Breast epithelium (tissue), 4 donors: ENCODE measurements at places on chromosomes 5 and 9.

DNA sequence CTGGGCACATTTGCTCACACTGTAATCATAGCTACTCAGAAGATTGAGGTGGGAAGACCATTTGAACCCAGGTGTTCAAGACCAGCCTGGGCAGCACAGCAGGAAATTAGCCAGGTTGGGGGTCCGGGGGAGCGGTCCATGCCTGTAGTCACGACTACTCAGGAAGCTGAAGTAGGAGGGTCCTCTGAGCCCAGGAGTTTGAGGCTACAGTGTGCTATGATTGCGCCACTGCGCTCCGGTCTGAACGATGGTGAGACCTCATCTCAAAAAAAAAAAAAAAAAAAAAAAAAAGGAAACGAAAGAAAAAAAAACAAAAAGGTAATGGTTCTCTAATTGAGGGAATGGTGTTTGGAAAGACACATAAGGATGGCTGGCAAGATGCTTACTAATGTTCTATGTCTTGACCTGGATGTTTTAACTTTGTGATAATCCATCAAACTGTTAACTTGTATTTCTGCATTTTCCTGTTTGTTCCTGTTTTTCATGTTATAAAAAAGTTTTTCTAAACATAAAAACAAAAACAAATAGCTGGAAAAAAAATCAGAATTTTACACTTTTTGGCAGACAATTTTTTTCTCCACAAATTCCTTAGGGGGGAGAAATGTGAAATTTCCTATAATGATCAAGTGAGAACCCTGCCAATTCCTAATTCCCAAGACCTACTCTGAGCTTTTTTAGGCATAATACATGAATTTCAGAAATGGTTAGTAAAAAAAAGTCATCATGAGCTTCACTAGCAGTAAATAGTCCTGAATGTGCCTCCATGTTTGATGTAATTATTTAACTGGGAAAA is 96.9 kb downstream of the DENND1A start:
- no peaks in the 10 kb centered on the region for H3K27me3 ChIP-seq
- no peak overlapping the region for H3K4me3 ChIP-seq
- no peak overlapping the region for H3K27ac ChIP-seq
- H3K36me3 ChIP-seq = no peaks in the 10 kb centered on the region
- no peaks in the 10 kb centered on the region for H3K4me1 ChIP-seq
- DNase-seq = no peak

GRCh38 chr9:10876333-10876732 is 263.5 kb upstream of the PTPRD start:
- H3K4me3 ChIP-seq = no peak overlapping the region
- H3K27me3 ChIP-seq = no peaks in the 10 kb centered on the region
- no peak for DNase-seq
- H3K36me3 ChIP-seq = no peaks in the 10 kb centered on the region

DNA sequence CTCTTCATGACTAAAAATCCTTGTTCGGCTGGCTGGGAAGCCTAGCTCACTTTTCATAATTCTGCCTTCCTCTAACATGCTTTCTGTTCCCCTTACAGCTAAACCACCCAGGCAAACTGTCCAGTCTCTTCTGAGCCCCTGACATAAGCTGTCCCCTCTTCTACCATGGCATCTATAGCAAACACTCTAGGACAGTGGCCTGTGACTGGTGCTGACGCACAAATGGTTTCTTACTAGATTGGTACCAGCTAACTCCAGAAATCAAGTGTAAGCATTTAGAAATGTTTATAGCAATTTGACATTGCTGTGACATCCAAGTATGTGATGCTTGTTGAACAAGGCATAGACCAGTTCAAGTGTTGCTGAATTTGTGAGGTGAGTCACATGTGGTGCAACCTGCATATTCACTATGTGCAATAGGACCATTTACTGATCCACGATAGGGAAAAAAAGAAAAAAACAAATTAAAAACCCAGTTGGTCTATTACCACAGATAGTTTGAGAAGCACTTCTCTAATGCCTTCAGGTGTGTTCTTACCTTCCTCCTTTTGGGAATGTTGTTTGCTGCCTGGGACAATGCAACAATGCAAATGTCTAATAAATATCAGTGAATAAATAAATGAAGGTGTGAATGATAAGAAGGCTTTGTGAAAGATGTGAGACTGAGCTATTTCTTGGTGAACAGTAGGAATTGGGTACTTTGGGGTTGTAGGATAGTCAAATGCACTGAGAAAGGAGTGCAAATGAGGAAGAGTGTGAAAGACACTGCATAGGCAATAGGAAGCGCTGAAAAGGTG is 22.4 kb downstream of the ELOVL7 start:
- H3K4me3 ChIP-seq = no peak overlapping the region
- no peak for DNase-seq
- no peaks in the 10 kb centered on the region for H3K36me3 ChIP-seq
- H3K27ac ChIP-seq = no peak overlapping the region
- no peaks in the 10 kb centered on the region for H3K4me1 ChIP-seq

DNA sequence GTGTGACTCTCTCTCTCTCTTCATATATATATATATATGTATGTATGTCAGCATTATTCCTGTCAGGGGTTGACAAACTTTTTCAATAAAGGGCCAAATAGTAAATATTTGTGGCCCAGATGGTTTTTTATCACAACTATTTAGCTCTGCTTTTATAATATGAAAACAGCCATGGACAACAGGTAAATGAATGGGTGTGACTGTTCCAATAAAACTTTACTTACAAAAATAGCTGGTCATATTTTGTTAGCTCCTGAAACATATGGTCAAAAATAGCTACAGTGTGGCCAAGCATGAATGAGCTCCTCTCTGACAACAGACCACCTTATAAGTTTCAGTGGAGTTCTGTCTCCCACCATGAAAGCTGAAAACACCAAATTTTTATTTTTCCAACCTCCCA is 21.6 kb downstream of the RAPGEF6 start:
- H3K27me3 ChIP-seq = no peaks in the 10 kb centered on the region
- no peak overlapping the region for H3K4me3 ChIP-seq
- no peaks in the 10 kb centered on the region for H3K4me1 ChIP-seq
- H3K36me3 ChIP-seq = no peaks in the 10 kb centered on the region

GRCh38 chr9:130885484-130886375 is 10.9 kb downstream of the QRFP start:
- no peaks in the 10 kb centered on the region for H3K4me1 ChIP-seq
- DNase-seq = no peak

DNA sequence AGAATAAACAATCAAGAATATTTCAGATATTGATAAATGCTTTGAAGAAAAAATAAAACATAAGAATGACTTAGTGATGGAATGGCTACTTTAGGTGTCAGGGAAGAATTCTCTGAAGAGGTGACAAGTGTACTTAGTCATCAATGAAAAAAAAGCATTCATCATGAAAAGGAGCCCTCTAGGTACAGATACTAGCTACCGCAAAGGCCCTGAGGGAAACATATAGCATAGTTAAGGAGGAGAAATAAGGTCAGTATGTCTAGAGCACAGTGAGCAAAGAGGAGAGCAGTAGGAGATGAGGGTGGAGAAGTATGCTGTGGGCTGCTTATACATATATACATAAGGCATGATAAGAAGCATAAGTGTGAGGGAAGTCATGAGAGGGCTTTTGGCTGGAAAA is 41.8 kb downstream of the CSF2 start:
- H3K4me3 ChIP-seq = no peak overlapping the region
- H3K36me3 ChIP-seq = no peaks in the 10 kb centered on the region
- DNase-seq = no peak

GRCh38 chr9:133881671-133882381 is 110.3 kb downstream of the VAV2 start:
- H3K27me3 ChIP-seq = no peaks in the 10 kb centered on the region
- no peak overlapping the region for H3K4me3 ChIP-seq
- peak; percentile 48 for DNase-seq
- H3K4me1 ChIP-seq = no peaks in the 10 kb centered on the region
- H3K36me3 ChIP-seq = no peaks in the 10 kb centered on the region

DNA sequence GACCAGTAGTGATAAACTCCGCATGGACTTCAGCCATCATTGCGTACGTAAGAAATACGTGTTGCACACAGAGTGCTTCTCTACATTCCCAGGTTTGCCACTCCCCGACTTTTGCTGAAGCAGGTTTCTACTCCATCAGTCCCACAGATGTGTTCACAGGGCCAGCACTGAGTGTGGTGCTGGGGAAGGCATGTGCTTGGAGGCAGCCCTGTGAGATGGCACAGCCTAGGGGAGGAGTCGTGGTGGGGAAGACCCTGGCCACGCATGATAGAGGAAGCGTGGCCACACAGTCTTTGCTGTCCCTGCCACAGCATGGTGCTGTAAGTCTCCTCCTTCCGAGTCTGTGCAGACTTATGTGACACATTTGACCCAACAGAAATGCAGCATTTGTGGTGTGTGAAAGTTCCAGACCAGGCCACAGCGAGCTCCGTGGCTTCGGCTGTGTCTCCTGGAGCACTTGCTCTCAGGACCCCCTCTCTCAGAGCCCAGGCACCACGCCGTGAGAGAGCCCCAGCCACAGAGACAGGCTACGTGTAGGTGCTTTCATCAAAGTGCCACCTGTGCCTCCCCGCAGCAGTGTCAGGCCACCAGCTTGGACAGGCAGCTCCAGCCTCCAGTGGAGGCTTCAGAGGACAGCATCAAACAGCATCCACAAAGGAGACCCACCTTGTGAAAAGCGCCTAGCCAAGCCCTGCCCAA is 197.8 kb downstream of the AUH start:
- H3K36me3 ChIP-seq = no peaks in the 10 kb centered on the region
- H3K4me3 ChIP-seq = no peak overlapping the region
- no peak overlapping the region for H3K27ac ChIP-seq
- H3K27me3 ChIP-seq = no peaks in the 10 kb centered on the region
